HFFc6 (cell line): ENCODE measurements at places on chromosomes 7 and 10. TPM values are rescaled to one million over a fixed set of nuclear protein-coding genes. Genes with fewer than 3 reads are reported as not detected.

GRCh38 chr7:138944592-138944991, 36.6 kb downstream of the KIAA1549 start:
- DNase-seq, result no peak

MYH16 gene
- not detected in 2 replicates for total RNA-seq

GRCh38 chr7:155739538-155740143, 72.6 kb downstream of the SHH start:
- no peak for DNase-seq

DNA sequence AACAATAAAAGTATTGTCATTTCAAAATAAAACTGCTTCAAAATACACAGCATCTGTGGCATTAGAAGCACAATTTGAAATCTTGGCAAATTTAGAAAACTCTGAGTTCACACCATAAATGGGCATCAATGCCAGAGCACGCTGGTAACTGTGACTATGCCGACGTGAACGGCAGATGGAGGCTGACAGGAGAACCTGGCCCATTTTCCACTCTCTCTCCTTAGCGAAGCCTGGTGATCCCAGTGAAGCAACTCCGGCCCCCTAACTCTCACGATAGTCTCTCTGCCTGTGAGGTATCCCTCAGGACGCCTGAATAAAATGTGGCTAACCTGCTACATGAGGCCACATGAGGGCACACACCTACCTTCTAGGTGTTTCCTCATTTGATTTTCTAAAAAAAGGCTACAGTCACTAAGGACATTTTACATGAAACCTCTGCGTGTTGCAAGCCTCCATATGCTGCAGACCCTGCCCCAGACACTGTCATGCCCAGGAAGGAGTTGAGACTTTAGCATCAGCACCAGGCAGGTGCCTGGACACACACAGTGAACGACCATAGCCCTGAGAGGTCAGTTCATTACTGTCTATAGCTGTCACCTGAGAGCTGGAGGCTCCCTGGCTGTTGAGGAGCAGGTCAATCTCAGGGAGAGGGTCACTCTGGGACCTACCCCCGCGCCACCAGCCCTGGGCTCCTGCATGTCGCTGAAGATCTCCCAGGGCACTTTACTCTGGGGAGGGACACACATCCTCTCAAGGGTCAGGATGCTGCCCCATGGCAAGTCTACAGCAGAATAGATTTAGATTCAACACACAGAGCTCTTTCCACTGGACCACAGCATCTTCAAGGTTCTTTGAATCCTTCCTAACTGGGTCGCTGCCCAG, 62.9 kb upstream of the CAMK2B start:
- DNase-seq, result no peak

GRCh38 chr10:23381298-23382040, 36.9 kb upstream of the C10orf67 start:
- no peak for DNase-seq
